ENCODE measurements at places on chromosomes 12 and 14.
A peak's percentile ranks its signal among the peaks of the same experiment; 100 is the strongest.

- DNase-seq, result no peak
These were observed 35.4 kb downstream of the SLC38A1 start for GRCh38 chr12:46233423-46233822.

DNA sequence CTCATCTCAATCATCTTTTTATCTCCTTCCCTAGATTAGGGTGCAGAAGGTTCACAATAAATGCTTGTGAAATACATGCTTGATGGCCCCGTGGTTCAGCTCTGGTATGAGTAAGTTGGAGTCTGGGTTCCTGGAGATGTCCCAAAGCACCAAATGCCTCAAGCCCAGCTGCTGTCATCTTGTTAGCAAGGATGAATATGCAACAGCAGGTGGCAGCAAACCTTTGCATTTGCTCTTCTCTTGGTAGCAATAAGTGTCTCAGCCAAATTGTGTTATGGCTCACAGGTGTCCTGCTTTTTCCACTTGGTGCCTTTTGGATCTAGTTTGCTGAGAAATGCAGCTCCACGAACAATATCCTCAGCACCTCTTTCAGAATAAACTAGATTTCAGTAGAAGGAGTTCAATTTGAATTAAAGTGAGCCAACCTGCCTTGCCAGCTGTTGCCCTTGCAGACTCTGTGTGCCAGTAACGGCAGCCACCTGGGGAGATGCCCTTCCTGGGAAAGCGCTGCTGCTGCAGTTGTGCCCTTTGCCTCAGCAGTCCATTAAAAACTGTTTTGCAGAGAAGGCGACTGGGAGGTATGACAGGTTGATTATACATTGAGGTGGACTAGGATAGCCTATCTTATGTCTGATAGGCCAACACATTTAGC is 417.3 kb downstream of the SNAPC1 start:
- peak; percentile 87 for DNase-seq

- no peak for DNase-seq
These were observed 14.6 kb downstream of the GTF2A1 start for GRCh38 chr14:81206115-81206514.

GRCh38 chr12:16165506-16165905 is 112.0 kb downstream of the SLC15A5 start:
- DNase-seq, result peak; percentile 2

DNA sequence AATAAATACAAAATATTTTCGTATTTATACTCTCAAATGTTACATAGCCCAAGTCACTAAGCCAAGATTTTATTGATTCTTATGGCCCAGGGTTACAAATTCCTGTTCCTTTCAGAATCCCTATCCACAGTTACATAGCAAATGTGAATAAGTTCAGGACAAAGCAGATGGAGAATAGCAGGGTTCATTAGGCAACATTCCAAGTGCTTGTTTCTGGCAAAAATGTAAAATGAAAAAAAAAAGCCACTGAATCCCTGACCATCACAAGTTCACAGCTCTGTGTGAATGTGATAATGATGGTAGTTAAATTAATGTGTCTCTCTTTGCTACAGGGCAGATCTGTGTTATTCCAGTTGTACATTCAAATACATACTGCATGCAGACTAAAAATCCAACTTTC is 74.6 kb downstream of the KCNC2 start:
- DNase-seq, result no peak

- DNase-seq, result no peak
These were observed 41.1 kb downstream of the TMEM63C start for GRCh38 chr14:77222546-77223225.

GRCh38 chr12:115623764-115624334 is 653.6 kb downstream of the MED13L start:
- no peak for DNase-seq

DNA sequence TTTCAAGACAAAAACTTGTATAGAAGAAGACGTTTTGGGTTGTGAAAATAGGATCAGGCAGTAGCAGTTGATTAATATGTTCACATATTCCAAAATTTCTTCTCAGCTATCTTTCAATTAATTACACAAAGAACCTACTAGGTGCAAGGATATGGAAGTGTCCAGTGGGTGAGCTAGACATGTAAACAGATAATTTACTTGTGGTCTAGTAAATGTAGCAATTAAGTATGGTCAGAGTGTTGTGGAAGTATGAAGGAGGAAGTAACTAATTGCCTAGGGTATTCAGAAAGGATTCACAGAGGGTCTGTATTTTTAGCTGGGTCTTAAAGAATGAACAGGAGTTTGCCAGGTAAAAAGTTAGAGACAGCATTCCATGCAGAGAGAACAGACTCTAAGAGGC is 5.9 kb downstream of the GOLGA5 start:
- no peak for DNase-seq

- DNase-seq, result no peak
These were observed 145.4 kb upstream of the PLEKHG7 start for GRCh38 chr12:92557422-92557724.

- peak; percentile 88 for DNase-seq
These were observed 10.9 kb downstream of the DCP1B start for GRCh38 chr12:1993341-1993740.

DNA sequence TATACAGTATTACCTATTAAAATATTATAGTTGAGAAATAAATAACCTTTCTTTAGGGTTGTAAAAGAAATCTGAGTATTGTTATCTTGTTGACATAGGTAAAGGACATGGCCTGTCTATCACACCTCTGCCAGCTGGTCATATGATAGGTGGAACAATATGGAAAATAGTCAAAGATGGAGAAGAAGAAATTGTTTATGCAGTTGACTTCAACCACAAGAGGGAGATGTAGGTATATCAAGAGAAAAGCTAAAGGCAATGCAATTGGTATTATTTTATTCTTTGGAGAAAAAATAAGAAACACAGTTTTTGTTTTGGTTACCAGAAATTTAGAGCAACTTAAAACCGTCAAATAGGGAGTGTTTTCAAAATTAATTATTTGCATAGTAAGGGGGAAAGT is 13.5 kb downstream of the CPSF2 start:
- no peak for DNase-seq

- no peak for DNase-seq
These were observed 2.3 kb upstream of the JPH4 start for GRCh38 chr14:23580948-23581281.

DNA sequence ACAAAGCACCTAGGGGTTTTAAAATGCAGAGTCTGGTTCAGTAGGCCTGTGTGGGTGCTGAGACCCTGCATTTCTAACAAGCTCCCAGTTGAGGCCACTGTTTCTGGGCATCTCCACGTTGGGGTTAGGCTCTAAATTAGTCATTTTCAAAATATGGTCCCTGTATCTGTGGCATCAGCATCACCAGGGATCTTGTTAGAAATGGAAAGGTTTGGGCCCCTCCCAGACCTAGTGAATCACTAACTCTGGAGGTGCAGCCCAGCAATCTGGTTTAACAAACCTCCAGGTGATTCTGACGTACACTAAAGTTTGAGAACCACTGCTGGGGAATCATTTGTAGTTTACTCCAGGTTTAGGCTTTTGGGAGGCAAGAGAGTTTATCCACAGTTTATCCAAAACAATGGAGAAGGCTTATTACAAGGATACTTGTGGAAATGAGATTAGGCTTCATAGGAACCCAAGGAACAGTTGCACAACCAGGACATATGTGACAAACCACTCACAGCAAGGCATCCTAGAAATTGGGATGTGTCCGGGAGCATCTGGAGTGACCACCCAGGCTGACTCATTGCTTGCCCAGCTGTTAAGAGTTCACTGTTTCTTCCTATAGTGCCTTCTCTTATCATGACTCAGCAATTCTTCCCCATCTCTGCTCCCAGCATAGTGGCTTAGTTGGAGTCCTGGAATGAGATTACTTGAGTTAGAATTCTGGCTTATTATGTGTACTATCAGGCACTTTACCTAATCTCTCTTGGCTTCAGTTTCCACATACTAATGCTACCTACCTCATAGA is 71.6 kb upstream of the STXBP6 start:
- no peak for DNase-seq

DNA sequence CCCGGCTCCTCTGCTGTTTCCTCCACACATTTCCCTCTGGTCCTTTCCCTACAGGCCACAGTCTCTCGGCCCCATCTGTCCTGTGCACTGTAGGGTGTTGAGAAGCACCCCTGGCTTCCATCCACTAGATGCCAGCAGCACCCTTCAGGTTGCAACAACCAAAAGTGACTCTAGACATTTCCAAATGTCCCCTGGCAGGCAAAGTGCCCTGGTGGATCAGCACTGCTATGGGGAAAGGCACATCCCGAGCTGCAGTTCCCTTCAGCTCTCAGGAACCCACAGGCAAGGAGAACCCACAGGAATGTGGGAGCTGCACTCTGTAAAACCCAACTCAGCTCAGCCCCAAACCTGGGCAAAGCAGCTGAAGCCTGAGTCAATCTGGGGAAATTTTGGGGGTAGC is 77.0 kb downstream of the RBM19 start:
- no peak for DNase-seq

GRCh38 chr12:88575361-88575970 is 4.8 kb downstream of the KITLG start:
- no peak for DNase-seq

GRCh38 chr12:130668286-130669204 is 47.6 kb downstream of the RIMBP2 start:
- no peak for DNase-seq

DNA sequence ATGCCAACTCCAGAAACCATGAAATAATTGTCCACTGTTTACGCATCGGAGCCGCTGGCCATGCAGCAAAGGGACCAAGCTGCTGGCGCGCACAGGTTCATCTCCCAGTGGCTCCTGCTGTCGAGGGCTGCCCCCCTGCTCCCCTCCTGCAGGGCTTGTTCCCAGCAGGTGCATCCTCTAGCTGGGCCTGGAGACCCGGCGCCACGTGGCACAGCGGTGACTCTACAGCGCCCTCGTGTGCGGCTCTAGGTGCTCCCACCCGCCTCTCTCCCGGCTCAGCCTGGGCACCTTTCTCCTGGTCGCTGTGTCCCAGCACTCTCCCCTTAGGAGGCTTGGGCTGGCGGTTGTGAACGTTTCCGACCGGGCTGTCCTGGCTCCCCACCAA is 37.5 kb upstream of the INF2 start:
- no peak for DNase-seq

- no peak for DNase-seq
These were observed 189.6 kb upstream of the RPL10L start for GRCh38 chr14:46840944-46841720.

GRCh38 chr12:132375747-132376463 is 46.5 kb upstream of the GALNT9 start:
- DNase-seq, result no peak

DNA sequence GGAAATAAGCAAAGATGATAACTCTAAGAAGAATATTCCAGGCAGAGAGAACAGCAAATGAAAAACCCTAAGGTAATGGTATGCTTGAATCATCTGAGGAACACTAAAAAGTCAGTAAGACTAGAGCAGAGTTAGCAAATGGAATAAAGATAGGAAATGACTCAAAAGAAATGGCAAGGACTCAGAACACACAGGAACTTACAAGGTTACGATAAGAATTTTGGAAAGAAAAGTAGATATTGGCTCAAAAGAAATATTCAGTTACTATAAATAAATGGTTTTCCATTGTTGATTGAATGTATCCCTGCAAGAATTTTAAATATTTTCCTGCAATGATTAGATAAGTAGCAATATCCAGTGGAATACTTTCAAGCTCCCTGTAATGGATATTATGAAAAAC is 705.8 kb downstream of the C12orf50 start:
- peak; percentile 58 for DNase-seq
